Testis (tissue), 5 donors: ENCODE measurements at places on chromosomes 2 and 18. TPM values are rescaled to one million over a fixed set of nuclear protein-coding genes. Genes with fewer than 3 reads are reported as not detected.

DPP10 gene
- polyA plus RNA-seq = 1.7 TPM

DIPK1C gene
- 9.3 TPM for polyA plus RNA-seq

CCDC85A gene
- 0.61 TPM for polyA plus RNA-seq

HRH4 gene
- polyA plus RNA-seq = 0.42 TPM

C2orf80 gene
- polyA plus RNA-seq = not detected

NIFK gene
- polyA plus RNA-seq = 33.4 TPM

FASTKD1 gene
- 24.8 TPM for polyA plus RNA-seq

SIX3 gene
- polyA plus RNA-seq = 0.20 TPM
